Brain pericyte (primary cell): ENCODE measurements at places on chromosomes 11 and 22.

DNA sequence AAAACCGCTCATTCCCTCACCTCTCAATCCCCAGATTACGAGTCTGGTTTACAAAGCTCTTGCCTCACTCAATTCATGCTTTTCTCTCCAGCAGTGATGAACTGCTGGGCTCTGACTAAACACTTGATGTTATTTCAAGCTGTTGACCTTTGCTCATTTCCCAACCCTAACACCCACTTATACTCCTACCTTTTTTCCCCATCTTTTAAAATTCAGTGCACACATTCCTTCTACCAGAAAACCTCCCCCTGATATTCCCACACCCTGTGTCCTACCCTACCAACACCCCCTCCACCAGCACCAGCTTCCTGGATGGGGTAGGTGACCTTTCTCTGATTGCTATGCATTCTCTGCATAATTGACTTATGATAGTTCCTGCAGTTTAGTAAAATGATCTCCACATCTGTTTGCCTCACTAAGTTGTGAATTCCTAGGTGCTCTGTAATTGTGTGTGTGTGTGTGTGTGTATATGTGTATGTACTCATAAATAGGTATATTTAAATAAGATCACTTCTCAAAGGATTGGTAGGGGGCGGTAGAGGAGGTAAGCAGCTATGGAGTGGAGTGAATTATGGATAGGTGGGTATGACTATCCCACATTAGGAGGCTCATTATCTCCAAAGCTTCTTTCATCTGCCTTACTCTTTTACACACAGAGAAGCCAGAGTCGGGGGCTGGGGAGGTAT, 842 bp downstream of the HEPACAM start:
- no peak for DNase-seq

GRCh38 chr11:126406368-126406767, 50.9 kb downstream of the ST3GAL4 start:
- no peak for DNase-seq

DNA sequence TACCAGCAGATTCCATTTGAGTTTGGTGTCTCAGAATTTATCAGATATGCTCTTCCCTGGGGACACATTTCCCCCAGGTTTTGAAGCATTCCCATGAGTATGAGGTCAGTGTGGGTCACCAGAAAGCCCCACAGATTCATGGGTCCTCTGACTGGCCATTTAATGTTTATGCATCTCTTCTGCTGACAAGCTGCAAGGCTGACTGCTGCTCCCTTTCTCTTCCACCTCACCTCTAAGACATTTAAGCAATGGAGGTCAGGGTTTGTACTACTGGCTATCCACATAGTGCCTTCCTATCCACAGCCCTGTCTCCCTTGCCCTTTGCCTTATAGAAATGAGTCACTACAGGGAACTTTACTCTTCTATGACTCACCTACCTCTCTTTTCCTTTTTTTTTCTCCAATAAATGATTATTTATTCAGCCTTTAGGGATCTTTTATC, 106.0 kb upstream of the TIMP3 start:
- peak; percentile 40 for DNase-seq

DNA sequence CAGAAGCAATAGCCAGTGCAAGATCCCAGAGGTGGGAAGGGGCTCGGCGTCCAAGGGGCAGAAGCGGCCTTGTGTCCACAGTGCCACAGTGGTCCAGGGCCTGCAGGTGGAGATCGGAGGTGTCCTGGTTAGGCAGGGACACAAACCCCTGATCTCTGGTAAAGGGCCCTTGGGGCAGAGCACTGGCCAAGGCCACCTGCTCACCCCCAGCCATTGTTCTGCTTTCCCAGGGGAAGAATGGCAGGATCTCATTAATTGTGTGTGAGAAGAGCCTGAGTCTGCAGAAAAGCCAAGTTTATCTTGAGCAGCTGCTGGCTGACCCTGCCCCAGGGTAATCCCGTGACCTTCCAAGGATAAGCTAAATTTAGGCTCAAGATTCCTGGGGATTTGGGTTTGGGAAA, 3.1 kb upstream of the CLDN5 start:
- no peak for DNase-seq

GRCh38 chr11:73185680-73186293, 32.3 kb upstream of the P2RY2 start:
- DNase-seq, result no peak

- no peak for DNase-seq
Measured at GRCh38 chr22:46075764-46076531, 74.4 kb upstream of the PPARA start.

- DNase-seq, result no peak
Measured at GRCh38 chr22:43272869-43273318, 70.3 kb downstream of the SCUBE1 start.

- no peak for DNase-seq
Measured at GRCh38 chr22:47337161-47337621, 574.7 kb downstream of the TBC1D22A start.
